Activated CD4-positive, alpha-beta T cell treated with anti-CD3 and anti-CD28 coated beads, Interleukin-2, amount 50 U/mL, for 4 hours (primary cell): ENCODE measurements at places on chromosomes 5 and 9.

- no peak for DNase-seq
Observed at GRCh38 chr9:36791222-36791950, 218.7 kb downstream of the MELK start.

DNA sequence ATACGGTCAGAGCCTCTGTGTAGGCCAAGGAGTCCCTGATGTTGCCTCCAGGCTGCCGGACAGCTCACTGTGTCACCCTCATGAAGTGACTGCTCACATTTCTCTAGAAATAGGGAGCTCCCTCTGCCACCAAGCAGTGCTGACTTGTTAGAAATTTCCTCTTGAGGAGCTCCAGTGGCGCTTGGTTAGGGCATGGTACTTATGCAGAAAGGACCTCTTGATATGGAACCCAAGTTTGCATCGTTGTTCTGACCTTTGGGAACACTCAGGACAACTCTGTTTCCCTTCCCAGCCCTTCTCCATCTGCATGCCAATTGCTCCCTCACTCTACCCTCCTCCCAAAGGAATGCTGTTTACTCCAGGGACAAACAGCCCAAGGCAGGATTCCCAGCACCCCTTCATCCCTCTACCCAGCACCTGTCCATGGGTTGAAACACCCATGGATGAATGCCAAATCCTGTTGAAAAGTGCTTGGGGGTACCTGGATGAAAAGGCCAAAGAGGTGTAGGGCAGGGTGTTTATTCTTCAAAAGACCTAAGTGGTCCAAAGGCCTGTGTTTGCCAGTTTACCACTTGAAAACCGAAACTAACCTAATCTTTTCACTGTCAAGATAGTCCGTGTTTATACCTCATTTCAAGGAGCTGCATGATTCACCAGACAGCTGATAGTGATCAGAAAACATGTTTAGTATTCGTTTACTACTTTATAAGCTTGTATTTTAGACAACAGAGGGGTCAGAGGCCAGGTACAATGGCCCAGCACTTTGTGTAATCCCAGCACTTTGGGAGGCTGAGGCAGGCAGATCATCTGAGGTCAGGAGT lies 51.1 kb downstream of the KLF4 start:
- DNase-seq, result no peak

DNA sequence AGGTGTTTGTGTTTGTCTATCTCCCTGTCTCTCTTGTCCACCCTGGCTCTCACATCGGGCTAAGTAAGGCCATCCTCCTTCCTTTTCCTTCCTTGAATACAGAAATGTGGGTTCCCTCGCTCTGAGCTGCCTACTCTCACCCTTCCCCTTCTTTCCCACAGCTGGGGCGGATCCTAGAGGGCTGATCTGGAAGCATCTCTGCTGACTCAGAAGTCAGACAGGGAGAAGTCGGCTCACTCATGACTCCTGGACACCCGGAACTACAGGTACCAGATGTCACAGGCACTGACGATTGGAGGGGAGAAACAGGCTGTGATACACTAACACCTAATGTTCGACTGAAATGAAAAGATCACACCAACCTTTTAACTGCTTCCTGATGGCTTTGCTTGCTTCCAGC lies 41.3 kb downstream of the PTPN3 start:
- no peak for DNase-seq

- DNase-seq, result no peak
Observed at GRCh38 chr9:132773093-132773492, 102.8 kb downstream of the GTF3C4 start.

DNA sequence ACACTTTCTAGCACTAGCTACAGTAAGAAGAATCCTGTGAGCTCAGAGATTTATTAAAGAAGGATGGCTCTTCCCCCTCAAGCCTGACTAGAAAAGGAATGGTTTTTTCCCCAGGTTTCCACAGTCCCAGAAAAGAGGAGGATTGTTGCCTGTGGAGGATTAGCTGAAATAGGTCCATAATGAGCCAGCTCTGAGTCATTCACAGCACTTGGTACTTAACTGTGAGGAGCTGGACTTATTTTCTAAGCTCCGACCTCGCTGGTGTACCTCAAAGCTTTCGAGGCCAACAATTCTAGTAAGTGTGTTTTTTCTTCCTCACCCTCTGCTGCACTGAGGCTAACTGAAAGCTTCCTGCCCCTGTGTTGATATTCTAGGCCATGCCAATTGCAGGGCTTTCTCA lies 222.5 kb upstream of the IL12B start:
- no peak for DNase-seq

GRCh38 chr5:473551-474192 lies 30.7 kb downstream of the EXOC3 start:
- DNase-seq, result no peak

- no peak for DNase-seq
Observed at GRCh38 chr5:96236831-96237230, 196.2 kb downstream of the PCSK1 start.

GRCh38 chr5:167312225-167312624 lies 979.2 kb upstream of the WWC1 start:
- DNase-seq, result no peak

- no peak for DNase-seq
Observed at GRCh38 chr9:2657427-2657826, 35.8 kb downstream of the VLDLR start.

DNA sequence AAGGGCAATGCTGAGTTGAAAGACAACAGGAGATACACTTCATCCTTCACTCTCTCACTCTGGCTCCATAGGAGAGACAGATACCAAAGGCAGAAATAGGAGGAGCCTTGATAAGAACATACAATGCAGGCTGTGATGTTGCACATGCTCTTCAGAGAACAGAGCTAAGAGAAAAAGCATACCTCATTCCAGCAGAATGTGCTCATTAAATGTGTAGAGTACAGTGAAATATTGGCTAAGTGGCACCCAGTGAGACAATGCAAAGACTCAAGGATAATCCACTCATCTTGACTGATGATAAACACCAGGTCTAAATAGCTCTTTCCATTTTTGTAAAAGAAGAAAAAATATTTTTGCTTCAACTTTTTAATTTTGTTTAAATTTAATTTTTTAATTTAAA lies 139.7 kb downstream of the OR2K2 start:
- no peak for DNase-seq

- DNase-seq, result no peak
Observed at GRCh38 chr5:14182761-14183160, 39.6 kb downstream of the TRIO start.

DNA sequence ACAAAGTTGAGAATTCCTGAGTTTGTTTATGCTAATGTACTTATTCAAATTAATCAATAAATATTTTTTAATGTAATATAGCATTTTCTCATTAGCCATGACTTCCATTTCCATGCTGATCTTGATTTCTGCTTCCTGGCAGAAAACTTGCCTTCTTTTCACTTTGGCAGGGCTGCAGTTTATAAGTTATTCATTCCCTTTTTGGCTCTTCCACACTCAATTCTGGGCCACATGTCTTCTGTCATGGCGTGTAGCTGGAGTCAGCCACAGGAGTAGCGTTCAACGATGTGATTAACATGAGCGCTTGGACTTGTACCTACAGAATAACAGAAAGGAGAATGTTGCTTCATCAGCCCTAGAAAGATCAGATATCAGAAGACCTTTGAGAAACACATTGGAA lies 172.9 kb downstream of the CFAP90 start:
- DNase-seq, result no peak

DNA sequence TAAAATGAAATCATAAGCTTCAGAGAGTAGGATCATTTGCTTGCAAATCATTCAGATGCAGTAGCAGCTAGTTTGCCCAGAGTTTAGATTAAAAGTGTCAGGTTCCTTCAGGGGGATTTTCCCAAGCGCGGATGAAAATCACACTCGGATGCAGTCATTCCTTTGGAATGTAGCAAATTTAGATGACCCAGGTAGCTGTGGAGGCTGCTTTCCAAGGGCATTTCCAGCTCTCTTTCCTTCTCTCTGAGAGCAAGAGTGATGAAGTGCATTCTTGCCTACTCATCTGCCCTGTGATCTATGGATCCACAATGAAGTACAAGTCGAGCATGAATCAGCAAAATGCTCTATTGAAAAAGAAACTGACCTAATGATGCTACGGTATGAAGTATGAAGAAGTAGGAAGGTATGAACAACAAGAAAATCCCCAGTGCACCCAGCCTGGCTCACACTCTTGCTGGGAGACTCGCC lies 200.2 kb downstream of the PLK2 start:
- no peak for DNase-seq

DNA sequence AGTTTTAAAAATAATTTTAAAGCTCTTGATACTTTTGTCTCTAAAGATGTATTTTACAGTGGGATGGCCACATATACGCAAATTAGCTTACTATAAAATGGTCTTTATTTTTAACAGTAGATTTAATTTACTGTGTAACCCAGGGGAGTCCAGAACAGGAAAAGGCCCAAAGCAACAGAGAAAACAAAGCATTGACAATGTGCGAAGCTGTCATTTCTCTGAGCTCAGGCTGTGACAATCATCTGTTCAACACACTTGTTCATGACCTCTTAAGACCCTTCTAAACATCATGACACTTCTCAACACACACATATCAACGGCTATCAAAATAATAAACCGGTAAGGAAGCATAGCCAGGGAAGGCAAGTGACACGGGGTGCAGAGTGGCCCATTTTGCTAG lies 499.6 kb upstream of the MPDZ start:
- DNase-seq, result no peak

DNA sequence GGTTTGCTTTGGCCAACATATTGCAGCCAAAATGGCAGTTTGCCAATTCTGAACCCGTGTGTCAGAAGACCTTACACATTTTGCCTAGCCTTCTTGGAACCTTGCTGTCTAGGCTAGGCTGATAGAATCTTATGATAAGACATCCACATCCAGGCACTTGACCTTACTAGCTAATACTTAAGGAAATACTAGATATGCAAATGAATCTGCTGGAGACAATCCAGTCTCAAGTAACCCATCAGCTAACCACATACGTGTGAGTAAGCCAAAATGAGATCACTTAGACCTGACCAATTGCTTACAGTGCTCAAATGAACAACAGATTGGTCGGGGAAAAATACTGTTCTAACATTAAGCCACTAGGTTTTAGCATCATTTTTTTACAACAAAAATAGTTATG lies 1504.6 kb upstream of the CDH9 start:
- DNase-seq, result no peak

DNA sequence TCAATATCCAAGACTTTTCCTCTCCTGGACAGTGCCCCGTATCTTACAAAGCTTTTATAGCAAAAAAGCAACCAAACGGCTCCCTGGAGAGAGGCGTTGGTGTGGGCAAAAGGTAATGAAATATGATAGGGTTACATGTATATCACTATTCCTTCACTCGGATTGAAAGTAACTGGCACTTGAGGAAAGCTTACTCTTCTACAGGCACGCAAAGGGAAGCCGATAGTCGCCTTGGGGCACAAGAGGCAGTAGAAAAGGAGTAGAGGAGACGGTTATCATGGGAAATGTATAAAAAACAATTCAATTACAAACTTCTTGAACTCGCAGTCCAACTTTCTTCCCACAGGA lies 1.1 kb downstream of the DIAPH1 start:
- no peak for DNase-seq

DNA sequence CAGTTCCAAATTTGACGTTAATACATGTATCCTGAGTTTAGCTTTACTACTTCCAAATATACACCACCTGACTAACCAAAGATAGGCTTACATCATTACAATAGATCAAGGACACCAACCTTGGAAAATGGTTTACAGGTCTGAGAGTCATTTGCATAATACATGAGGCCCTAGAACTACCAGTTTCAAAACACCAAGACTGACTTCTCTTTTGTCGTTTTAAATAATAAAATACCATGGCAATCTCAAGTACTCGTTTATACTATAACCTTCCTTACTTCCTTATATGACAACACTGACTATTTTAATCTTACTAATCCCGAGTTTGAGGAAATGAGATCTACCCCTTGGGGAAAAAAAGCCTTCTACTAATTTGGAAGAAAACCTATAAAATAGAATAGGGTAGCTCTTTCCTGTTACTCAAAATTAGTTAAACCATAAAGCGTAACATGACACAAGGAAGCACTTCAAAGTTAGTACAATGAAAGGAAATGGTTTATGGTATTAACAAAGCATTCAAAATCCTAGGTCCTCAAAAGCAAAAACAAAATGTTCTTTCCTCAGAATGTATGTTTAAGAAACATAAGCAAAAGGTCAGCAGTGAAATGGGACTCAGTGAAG lies 42.1 kb downstream of the UBQLN1 start:
- DNase-seq, result no peak

DNA sequence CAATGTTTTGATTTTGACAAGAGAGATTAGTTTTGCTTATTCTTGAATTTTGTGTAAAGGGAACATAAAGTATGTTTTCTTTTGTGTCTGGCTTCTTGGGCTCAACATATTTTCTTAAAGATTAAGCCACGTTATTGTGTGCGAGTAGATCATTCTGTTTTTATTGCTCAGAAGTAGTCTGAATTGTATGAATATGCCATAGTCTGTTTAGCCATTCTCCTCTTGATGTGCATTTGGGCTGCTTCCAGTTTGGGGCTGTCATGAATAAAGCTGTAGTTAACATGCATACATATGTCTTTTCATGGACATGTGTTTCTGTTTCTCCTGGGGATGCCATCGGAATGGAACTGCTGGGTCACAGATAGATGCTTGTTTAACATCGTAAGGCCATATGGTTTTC lies 198.9 kb downstream of the FANCC start:
- DNase-seq, result no peak
